ENCODE measurements at places on chromosomes 16 and 17.

GRCh38 chr16:79691007-79691406, 90.5 kb upstream of the MAF start:
- no peak for DNase-seq

- DNase-seq: no peak
Observed at GRCh38 chr16:63200940-63201339, 1164.7 kb upstream of the CDH8 start.

GRCh38 chr16:88881675-88882357, 15.4 kb upstream of the PABPN1L start:
- no peak for DNase-seq

- no peak for DNase-seq
Observed at GRCh38 chr16:496097-496886, 31.2 kb upstream of the CAPN15 start.

- DNase-seq: no peak
Observed at GRCh38 chr17:78805301-78805700, 23.2 kb upstream of the CYTH1 start.

GRCh38 chr16:50311134-50311528, 44.8 kb downstream of the ADCY7 start:
- DNase-seq: no peak

DNA sequence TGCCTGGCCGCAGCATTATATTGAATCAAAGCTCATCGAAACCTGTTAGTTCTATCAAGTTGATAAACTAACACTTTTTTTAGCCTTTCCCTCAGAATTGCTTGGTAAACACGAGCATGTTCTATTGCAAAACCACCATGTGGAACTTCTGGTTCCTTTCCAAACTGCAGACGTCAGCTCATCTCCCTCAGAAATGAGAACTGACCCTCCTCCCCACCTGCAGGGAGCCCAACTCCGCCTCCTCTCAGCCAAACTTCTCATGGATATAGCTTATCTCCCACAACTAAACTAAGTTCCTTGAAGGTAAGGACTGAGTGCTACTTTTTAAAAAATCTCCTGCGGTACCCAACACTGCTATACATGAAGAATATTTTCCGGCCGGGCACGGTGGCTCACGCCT, 6.7 kb downstream of the SHMT1 start:
- no peak for DNase-seq
